Spinal cord (tissue), 10 donors: ENCODE measurements at places on chromosomes 5 and 9. TPM values are rescaled to one million over a fixed set of nuclear protein-coding genes. Genes with fewer than 3 reads are reported as not detected.

PRUNE2 gene
- 49.3 TPM for polyA plus RNA-seq

NEUROG1 gene
- polyA plus RNA-seq, result not detected

IFNA2 gene
- not detected for polyA plus RNA-seq

IL31RA gene
- polyA plus RNA-seq, result 0.38 TPM

MEIKIN gene
- polyA plus RNA-seq, result 1.1 TPM

TMEM174 gene
- polyA plus RNA-seq, result not detected

ANKRD31 gene
- 0.51 TPM for polyA plus RNA-seq

SLC46A2 gene
- 0.14 TPM for polyA plus RNA-seq

HTR1A gene
- polyA plus RNA-seq, result 4.5 TPM

FTMT gene
- not detected for polyA plus RNA-seq

CYSTM1 gene
- polyA plus RNA-seq, result 27.2 TPM

PCDHGB6 gene
- polyA plus RNA-seq, result 25.7 TPM

LCN9 gene
- polyA plus RNA-seq, result not detected

DOCK2 gene
- 5.8 TPM for polyA plus RNA-seq

MCTP1 gene
- polyA plus RNA-seq, result 8.2 TPM

TBC1D2 gene
- 9.5 TPM for polyA plus RNA-seq

CCDC180 gene
- 26.4 TPM for polyA plus RNA-seq

SPATA31E1 gene
- not detected for polyA plus RNA-seq

IFNA21 gene
- polyA plus RNA-seq, result not detected

GLRA1 gene
- 11.0 TPM for polyA plus RNA-seq

FAM221B gene
- polyA plus RNA-seq, result 0.41 TPM

SLC36A2 gene
- polyA plus RNA-seq, result not detected

SAPCD2 gene
- polyA plus RNA-seq, result 19.0 TPM

ARSI gene
- 1.3 TPM for polyA plus RNA-seq

UNC13B gene
- 24.2 TPM for polyA plus RNA-seq

LRRC19 gene
- polyA plus RNA-seq, result 0.44 TPM

AKNA gene
- polyA plus RNA-seq, result 13.2 TPM

CDX1 gene
- polyA plus RNA-seq, result not detected

DDX4 gene
- polyA plus RNA-seq, result 0.30 TPM

BAAT gene
- polyA plus RNA-seq, result 0.33 TPM

ADAMTSL2 gene
- 8.6 TPM for polyA plus RNA-seq

FGF1 gene
- polyA plus RNA-seq, result 48.4 TPM

F12 gene
- 14.7 TPM for polyA plus RNA-seq

PCDHGA11 gene
- polyA plus RNA-seq, result 14.9 TPM

DAB2IP gene
- 58.9 TPM for polyA plus RNA-seq

GARIN3 gene
- polyA plus RNA-seq, result not detected

YTHDC2 gene
- 25.6 TPM for polyA plus RNA-seq

HAVCR1 gene
- 0.20 TPM for polyA plus RNA-seq

MYMK gene
- not detected for polyA plus RNA-seq

FUT7 gene
- polyA plus RNA-seq, result 0.52 TPM

PPP1R26 gene
- 37.2 TPM for polyA plus RNA-seq

CDO1 gene
- 119 TPM for polyA plus RNA-seq

RANBP3L gene
- polyA plus RNA-seq, result 12.2 TPM

NMUR2 gene
- 1.3 TPM for polyA plus RNA-seq

SPINK4 gene
- polyA plus RNA-seq, result not detected

ZFR gene
- polyA plus RNA-seq, result 131 TPM
